ENCODE measurements at places on chromosomes 6 and 20.

DNA sequence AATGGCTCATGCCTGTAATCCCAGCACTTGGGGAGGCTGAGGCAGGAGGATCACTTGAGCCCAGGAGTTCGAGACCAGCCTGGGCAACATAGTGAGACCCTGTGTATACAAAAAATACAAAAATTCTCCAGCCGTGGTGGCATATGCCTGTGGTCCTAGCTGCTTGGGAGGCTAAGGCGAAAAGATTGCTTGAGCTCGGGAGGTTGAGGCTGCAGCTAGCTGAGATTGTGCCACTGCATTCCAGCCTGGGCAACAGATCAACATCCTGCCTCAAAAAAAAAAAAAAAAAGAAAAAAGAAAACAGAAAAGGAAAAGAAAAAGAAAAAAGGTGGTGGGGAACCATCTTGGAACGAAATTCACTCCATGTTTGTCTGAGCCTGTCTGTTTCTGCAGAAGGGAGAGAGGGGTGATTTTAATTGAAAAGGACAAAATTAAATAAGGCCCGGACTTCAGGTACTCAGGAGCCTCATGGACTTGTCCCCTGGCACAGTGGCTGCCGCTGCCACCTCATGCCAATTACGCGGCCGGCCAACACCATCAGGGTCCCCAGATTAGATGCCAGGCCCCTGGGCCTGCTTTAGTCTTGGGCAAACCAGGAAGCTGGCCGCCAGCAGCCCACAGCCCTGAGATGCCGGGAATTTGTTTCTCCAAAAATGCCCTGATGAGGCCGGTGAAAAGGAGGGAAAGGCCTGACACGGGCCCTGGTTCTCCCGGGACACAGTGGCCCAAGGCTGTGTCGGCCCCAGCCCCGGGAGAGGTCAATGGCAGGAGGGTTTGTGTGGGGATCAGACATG, 37.8 kb upstream of the STX16 start:
- no peak for DNase-seq

DNA sequence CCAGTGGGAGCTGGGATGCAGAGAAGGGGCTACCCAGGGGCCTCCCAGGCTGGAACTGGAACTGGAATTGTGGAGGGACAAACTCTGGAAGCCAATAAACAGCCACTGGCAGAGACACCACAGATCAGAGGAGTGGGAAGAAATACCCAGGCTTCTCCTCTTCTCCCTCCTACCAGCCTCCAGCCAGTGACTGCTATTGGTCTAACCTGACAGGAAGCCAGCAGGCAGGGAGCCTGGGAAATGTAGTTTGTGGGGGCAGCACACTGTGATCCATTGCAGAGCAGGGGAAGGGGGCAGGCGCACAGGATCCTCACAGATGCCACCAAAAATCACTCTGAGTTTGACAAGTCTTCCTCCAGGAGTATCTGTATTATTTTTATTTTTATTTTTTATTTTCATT, 12.1 kb upstream of the MLN start:
- no peak for DNase-seq

GRCh38 chr20:47347661-47348435, 8.7 kb downstream of the ZMYND8 start:
- DNase-seq = no peak

GRCh38 chr20:16560216-16560615, 13.0 kb downstream of the KIF16B start:
- DNase-seq = no peak

Measured in left lung (tissue), 14 donors.